ENCODE measurements at places on chromosomes 11 and 22. TPM values are rescaled to one million over a fixed set of nuclear protein-coding genes. Genes with fewer than 3 reads are reported as not detected.

Gene ZP1
- not detected for polyA plus RNA-seq

Gene KRTAP5-10
- 0.18 TPM for polyA plus RNA-seq

Gene EFEMP2
- 73.6 TPM for polyA plus RNA-seq

Gene HTR3A
- polyA plus RNA-seq: 0.59 TPM

Gene DMC1
- polyA plus RNA-seq: 1.9 TPM

Gene OMP
- 0.56 TPM for polyA plus RNA-seq

Gene NFAM1
- polyA plus RNA-seq: 2.2 TPM

Gene C11orf87
- polyA plus RNA-seq: 46.6 TPM
